ENCODE measurements at places on chromosomes 7 and 10.

- DNase-seq: no peak
Observed at GRCh38 chr10:133162178-133162909, 2.3 kb downstream of the KNDC1 start.

GRCh38 chr7:51590746-51591145, 274.1 kb upstream of the COBL start:
- no peak for DNase-seq

- no peak for DNase-seq
Observed at GRCh38 chr10:9219860-9220259, 1165.4 kb downstream of the GATA3 start.

- DNase-seq: no peak
Observed at GRCh38 chr10:13393640-13394039, 45.5 kb upstream of the SEPHS1 start.

DNA sequence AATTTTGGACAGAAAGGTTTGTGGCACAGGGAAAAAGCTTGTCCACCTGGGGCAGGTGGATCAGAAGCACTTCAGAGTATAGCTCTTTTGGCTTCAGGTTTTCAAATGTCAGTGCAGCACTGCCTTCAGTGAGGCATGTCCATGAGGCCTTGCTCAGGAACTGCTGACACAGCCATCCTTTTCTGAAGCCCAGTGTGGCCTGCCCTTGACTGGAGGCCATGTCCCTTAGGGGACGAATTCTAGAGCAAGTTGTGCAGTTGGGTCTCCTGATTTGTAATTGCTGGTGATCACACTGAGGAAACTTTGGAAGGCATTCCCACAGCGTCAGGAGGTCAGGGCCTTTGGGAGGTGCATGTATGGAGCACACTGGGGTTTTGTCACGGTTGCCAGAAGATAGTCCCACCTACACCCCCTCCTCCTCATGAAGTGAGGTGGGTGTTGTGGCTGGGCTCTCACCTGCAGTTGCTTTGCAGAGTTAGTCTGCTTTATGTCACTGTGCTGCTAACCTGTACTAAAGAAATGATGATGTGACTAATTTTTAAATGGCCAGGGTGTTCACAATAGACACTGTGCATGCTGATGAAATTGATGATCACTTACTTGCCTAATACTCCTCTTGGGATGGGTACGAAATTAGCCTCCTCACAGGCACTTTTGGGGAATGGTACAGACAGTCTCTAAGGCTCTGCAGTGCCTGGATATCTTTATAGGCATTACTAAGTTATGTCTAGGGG, 41.7 kb downstream of the OGDH start:
- no peak for DNase-seq

DNA sequence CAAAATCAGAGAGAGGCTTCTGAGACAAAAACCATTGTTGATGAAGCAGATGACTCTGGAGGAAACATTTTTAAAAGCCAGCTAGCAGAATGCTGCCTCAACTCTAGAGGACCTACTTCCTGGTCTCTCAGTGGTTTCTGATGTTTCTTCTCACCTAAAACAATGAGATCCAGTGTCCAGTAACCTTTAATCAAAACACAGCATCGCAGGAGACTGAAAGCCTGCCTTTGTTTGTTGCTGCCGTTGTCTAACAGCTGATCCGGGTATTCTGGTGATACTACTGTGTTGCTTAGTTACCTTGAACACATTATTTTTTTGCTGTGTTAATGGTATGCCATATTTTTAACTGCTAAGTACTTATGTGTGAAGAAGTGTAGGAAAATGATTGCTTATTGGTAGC, 70.9 kb downstream of the WIPF3 start:
- DNase-seq: no peak

- DNase-seq: peak; percentile 47
Observed at GRCh38 chr10:113322843-113323242, 230.0 kb upstream of the HABP2 start.

- DNase-seq: no peak
Observed at GRCh38 chr10:32155075-32155516, 98.9 kb upstream of the KIF5B start.

GRCh38 chr7:132381742-132382472, 194.4 kb downstream of the PLXNA4 start:
- DNase-seq: no peak

GRCh38 chr10:15124190-15124589, 27.0 kb downstream of the RPP38 start:
- no peak for DNase-seq

DNA sequence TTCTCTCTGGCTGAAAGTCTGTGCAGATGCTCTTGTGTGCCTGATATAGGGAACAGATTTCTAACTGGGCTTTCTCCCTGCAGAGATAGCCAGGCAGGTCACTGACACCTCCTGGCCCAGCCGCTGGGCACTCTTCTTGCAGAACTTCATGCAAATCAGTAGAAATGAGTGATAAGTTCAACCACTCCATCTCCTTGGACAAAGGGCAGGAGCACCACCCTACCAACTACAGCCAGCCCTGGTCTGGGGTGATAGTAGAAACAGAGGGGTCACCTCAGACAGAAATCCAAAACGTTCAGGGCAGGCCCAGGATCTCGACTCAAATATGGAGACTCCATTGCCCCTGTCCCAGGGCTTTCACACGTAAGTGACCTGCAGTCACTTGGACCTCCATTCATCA, 917.8 kb upstream of the ZNF722 start:
- no peak for DNase-seq

DNA sequence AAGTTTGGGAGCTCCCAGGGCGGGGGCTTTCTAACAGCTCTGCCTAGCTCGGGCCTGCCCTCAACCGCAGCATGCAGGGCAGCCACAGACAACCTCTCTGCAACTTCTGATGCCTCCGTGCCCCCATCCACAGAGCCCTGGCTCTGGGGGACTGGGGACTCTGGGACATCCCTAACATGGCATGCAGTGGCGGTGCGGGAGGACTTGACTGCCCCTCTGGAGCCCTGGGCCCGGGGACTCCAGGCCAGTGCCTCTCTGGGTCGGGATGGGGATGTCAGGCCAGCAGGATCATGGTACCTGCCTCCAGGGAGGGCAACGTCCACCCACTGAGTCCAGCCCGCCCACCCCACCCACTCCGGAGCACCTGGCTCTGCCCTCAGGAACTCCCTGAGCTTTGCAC, 520 bp upstream of the AQP1 start:
- no peak for DNase-seq

- no peak for DNase-seq
Observed at GRCh38 chr10:130666215-130666614, 530.0 kb downstream of the GLRX3 start.

GRCh38 chr10:45238896-45239295, 76.5 kb downstream of the OR13A1 start:
- peak; percentile 22 for DNase-seq

DNA sequence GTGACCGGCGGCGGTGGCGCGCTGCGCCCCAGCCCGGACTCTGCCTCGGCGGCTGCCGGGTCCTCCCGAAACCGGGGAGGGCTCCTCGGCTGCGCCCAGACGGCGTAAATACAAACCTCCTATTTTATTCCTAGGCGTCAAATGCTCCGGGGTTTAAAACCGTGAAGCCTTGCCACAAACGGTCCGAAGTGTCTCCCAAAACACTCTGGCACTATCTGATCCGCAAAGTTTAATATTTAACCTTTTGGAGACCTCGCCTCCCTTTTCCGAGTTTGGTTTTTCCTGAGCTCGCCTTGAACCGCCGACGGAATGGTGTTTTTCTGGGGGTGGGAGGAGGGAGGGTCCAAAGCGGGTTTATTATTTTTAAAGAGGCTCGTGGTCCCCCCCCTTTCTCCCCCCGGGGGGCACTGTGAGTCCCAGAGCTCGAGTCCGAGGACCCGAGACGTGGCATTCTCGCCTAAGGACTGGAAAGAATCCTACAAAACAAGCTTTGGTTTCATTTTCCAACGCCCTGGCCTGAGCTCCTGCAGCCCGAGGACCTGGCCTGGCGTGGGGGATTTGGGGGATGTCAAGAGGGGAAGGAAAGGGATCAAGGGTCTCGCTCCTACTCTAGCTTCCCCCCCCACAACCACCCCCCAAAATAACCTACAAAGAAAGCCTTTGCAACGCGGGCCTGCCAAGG, 1.8 kb downstream of the TNRC18 start:
- no peak for DNase-seq
